ENCODE measurements at places on chromosomes 6 and 20.
A peak's percentile ranks its signal among the peaks of the same experiment; 100 is the strongest.

GRCh38 chr6:20943040-20943627 lies 408.9 kb downstream of the CDKAL1 start:
- no peak for DNase-seq

GRCh38 chr6:111823831-111824607 lies 49.2 kb downstream of the FYN start:
- peak; percentile 51 for DNase-seq

DNA sequence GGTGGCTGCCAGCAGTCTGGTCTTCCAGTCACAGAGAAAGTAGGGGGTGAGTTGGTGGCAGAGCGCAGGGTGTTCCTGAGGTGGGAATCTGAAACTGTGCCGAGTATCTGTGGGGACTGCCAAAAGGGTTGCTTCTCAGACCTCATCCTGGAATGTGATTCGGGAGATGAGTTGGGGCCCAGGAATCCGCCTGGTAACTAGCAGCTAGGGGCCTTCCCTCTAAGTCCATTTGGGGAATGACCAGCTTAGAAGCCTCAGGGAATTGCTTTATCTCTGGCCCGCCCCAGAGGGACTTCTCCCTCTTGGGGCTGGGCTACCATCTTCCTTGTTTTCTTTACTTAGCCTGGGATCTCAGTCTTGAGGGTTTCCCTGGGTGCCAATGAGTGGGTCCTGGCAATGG lies 49.6 kb downstream of the MOCS1 start:
- DNase-seq, result no peak

- no peak for DNase-seq
Observed at GRCh38 chr20:62651285-62652021, 9.2 kb downstream of the SLCO4A1 start.

- no peak for DNase-seq
Observed at GRCh38 chr20:58567437-58567836, 52.2 kb upstream of the APCDD1L start.

GRCh38 chr6:53793318-53794136 lies 1.3 kb upstream of the LRRC1 start:
- DNase-seq, result peak; percentile 40

All from stromal cell of bone marrow (primary cell).